ENCODE measurements at places on chromosomes 7 and 10.

GRCh38 chr7:158109364-158110033 lies 478.1 kb downstream of the PTPRN2 start:
- no peak for DNase-seq

DNA sequence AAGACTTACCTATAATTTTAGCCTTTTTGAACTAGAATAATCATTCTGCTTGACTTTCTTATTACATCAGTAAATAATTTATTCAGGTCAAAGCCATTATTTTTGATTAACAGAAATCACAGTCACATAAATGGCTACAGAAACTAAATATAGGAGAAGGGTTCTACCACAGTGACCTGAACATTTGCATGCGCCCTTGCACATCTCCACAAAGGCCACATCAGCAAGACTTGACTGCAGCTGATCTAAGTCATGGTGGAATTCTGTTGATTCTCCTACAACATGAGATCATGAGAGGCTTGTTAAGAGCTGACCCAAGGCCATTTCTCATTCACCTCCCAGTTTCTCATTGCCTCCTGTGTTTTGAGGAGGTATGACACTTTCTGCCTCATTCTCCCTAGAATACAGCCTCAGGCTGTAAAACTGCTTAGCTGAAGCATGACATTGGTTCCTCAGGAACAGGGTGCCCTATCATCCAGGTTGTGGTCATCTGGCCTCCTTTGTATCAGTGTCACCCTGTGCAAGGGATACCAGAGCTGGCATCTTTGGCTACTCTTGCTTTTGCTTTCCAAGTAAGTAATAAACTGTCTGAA lies 6.7 kb upstream of the IMMP2L start:
- no peak for DNase-seq

DNA sequence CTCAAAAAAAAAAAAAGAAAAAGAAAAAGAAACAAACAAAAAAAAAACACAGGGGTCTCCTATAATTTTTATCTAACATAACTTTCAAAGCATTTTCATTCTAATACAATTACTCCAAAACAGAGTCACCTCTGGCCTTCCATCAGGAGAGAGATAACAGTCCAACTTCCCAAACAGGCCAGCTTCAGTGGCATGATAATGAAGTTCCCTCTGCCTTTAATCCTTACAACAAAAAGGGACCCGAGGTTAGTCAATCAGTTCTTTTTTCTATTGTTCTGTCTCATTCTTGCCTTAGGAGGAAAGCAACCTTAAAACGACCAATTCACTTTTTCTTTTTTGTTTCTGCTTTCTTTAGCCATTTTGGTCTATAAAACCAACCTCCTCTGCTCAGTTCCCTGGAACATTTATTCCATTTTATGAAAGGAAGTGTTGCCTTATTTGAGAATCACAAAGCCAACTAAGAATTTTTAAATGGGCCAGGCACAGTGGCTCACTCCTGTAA lies 16.5 kb upstream of the FXYD4 start:
- DNase-seq, result no peak

GRCh38 chr7:77245015-77245755 lies 45.6 kb upstream of the FGL2 start:
- DNase-seq, result no peak

DNA sequence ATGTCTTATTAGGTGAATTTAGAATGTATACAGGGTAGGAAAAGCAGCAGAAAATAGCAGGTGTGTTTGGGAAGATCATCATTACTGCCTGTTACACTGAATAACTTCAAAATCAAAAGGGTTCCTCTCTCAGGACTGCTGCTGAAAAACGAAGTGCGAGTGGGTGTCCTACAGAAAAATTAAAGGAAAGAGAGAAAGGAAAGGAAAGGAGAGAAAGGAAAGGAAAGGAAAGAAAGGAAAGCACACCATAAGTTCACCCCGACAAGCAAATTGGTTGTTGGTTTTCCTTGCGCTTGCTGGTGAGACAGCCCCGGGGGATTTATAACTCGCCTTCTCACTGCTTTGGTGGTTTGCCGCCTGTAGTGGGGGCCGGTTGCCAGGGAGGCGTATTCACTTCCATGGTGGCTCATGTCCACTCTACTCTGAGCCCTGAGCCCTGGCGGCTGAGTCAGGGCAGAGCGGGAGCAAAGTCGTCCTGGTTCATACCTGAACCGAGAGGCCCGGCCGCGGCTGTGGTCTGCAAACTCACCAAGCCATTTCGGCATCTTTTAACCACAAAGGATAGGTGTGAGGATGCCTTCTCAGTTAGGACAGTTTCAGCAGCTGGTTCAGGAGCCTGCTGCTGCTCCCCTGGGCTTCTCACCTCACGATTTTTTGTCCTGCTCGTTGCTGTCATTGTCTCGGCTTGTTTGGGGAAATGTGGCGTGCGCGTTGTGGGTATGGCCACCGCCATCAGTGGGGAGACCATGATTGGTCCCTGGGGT lies 26.1 kb downstream of the INPP5A start:
- no peak for DNase-seq
